ENCODE measurements at places on chromosomes 3 and 15.

- DNase-seq: no peak
Measured at GRCh38 chr15:40407330-40407990, 1.9 kb downstream of the IVD start.

DNA sequence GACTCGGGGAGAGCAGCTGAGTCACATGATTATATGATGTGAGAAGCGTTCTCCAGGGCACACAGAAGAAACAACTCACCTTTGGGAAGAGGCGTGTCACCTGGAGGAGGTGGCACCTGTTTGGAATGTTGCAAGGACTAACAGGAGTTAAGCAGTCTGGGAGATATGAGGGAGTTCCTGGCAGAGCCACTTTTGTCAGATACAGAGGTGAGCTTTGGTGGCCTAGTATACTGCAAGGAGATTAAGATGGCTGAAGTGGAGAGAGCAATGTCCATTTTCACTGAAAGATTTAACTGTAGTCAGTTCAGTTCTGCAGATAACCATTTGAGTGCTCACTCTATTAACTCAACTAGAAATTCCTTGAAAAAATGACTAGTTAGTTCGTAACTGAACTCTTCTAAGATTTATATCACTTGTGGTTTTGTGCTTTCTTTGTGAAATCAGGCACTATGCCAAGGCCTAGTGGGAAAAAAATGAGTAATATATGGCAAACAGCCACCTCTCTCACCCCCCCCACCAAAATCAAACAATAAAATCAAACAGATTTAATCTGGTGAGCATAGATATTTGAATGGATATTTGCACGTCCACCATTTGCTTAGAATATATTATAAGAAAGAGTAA, 61.3 kb downstream of the CRYBG3 start:
- DNase-seq: no peak

DNA sequence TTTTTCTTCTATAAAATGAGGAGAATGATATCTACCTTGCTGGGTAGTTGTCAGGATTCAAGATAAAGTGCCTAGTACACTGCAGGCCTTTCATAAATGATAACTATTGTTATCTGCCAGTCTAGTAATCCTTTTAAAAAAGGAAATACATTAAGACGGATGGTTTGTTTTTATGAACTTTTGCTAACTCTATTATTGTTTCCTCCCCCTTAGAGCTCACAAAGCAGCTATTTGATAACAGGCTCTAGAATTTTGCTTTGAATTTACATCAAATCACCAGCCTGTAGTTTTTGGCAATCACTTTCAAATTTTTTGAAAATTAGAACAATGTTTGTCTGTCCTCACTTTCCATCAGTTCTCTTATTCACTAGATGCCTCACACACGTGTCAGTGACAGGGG, 39.8 kb downstream of the BLM start:
- DNase-seq: no peak

- no peak for DNase-seq
Measured at GRCh38 chr3:95351158-95351557, 1288.3 kb downstream of the NSUN3 start.

DNA sequence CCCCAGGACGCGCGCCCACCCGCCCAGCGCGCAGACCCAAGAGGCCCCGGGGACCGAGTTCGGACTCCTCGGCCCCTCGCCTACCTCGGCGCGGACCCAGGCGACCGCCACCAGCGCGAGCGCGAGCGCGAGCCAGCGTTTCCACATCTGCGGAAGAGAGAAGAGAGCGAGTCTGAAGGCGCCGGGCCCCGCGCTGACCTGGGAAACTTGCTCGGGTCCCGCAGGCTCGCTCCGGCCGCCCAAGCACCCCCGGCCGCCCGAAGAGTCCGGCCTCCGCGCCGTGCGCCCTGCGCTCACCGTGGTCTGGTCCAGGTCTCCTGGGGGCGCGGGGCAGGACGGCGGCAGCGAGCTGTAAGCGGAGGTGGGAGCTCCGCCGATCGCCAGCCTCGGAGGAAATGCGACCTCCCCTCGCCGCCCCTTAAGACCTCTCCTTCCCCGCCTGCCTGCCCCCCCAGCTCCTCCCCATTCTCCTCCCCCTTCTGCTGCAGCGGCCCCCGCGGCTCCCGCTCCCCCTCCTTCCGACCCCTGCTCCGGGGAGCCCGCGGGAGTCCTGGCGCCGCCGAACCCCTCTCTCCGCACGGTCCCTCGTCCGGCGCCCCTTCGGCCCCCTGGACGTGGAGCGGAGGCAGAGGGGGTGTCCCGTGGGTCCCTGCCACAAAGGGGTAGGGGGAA, at the start of gene FSTL1:
Gene FSTL1 (minus strand): TSS at position 393 of the 672 bp plus-strand sequence. CDS start 246 bp downstream, at position 147.
- DNase-seq: peak; percentile 78

DNA sequence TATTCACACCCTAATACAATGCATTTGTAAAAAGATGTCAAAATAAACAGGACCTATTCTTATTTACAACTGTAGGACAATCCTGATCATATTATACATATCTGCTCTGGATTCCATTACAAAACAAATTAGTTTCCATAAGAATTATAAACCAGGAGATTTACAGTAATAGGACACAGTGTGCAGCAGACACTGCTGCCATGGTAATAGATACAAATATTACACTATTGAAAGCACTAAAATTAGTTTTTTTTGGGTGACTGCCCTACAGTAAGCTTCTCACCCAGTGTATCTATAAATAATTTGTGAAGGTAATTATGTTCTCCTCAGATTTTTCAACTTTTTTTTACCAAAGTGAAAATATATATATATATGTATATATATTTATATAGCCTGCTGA, 47.9 kb downstream of the USF3 start:
- DNase-seq: no peak

- DNase-seq: no peak
Measured at GRCh38 chr3:167866331-167866730, 130.8 kb downstream of the SERPINI1 start.

- no peak for DNase-seq
Measured at GRCh38 chr15:39621976-39622375, 41.1 kb downstream of the THBS1 start.

GRCh38 chr3:98564282-98565005, 29.0 kb downstream of the CPOX start:
- no peak for DNase-seq

GRCh38 chr3:99468918-99469317, 169.5 kb upstream of the COL8A1 start:
- DNase-seq: no peak

- peak; percentile 43 for DNase-seq
Measured at GRCh38 chr3:15268033-15268631, 62.1 kb downstream of the CAPN7 start.

GRCh38 chr15:88479169-88479568, 11.7 kb downstream of the MRPS11 start:
- no peak for DNase-seq

DNA sequence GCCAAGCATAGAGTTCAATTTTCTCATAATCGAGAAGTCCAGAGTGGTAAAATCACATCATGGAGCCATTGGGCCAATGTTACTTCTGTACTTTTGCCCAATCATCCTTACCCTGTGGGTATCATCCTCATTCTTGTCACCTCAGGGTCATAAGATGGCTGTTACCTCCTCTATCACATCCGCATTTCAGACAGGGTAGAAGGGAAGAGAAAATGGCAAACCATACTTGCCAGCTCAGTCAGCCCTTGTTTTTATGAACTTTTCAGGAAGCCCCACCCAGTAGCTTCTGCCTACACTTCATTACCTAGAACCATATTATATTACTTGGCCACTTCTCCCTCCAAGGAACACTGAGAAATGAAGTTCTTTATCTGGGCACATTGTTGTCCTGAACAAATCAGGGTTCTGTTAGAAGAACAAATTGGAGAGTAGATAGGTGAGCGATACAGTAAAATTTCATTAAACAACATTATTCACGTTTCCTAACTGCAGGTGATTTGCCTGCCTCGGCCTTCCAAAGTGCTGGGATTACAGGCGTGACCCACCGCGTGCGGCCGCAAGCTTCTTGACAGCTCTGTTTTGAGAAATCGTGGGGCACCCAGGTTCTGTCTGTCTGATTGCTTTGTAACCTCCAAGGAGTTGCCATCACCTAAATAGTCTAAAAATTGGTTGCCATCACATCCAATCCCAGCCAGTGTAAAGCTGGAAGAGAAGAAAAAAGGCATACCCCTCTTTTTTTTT, 34.5 kb upstream of the RPN1 start:
- no peak for DNase-seq

DNA sequence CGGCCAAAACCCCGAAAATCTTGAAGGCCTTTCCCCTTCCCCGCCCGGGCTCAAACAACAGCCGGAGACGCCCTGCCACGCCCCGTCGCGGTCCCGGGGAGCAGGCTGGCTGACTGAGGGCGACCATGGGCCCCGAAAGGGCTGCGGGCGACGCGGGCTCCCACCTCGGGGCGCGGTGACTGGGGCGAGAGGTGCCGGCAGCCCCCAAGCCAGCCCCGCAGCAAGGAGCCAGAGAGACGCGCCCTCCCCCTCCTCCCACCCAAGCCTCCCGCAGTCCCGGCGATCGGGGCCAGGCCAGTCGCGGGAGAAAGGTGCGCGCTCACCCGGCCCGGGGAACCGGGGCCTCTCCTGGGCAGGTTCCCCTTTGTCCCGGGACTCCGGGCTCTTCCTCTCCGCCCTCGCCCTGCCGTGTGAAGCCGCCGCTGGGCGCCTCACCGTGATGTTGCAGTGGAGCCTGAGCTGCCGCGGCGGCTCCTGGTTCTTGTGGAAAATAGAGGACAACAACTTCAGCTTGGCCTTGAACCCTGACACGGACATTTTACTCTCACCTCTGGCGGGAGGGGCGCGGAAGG, 30.6 kb upstream of the ZSCAN2 start:
- DNase-seq: no peak

GRCh38 chr15:76401285-76401684, 64.7 kb downstream of the ISL2 start:
- peak; percentile 19 for DNase-seq

GRCh38 chr3:115245438-115245837, 98.3 kb upstream of the ZBTB20 start:
- no peak for DNase-seq

DNA sequence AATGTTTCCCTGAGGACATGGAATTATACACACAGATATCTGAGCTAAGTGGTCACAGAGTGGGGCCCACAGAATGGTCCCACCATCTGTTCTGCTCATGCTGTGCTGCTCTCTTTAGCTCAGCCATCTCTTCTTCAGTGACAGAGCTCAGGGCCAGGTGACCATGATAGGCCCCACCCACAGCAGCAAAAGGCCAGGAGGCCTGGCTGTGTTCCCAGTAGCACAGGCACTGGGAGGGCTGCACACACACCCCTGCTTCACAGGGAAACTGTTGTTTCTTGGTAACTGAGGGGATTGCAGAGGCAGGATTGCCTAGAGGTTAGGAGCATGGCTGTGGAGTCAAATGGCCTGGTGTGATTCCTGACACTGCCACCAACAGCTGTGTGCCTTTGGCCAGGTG, 4.8 kb upstream of the FBXW12 start:
- no peak for DNase-seq

- no peak for DNase-seq
Measured at GRCh38 chr3:177468816-177469215, 271.5 kb upstream of the TBL1XR1 start.

- DNase-seq: peak; percentile 60
Measured at GRCh38 chr3:131526801-131527347, 24.1 kb upstream of the MRPL3 start.

DNA sequence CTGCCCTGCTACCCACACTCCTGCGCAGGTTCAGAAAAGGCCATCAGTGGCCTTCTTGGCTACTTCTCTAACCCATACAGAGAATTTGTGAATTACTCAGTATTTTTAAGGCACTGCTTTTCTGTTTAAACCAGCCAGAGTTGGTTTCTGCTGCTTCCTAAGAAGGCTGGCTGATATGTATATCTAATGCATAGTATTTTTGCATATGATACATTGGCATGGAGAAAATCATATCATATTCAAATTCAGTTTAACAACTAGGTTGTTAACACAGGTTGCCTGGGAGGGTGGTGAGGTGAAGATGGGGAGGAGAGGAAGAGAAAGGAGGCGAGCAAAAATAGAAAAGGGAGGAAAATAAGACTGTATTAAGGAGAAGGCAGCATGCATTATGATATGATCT, 132.8 kb upstream of the ADPGK start:
- DNase-seq: no peak

DNA sequence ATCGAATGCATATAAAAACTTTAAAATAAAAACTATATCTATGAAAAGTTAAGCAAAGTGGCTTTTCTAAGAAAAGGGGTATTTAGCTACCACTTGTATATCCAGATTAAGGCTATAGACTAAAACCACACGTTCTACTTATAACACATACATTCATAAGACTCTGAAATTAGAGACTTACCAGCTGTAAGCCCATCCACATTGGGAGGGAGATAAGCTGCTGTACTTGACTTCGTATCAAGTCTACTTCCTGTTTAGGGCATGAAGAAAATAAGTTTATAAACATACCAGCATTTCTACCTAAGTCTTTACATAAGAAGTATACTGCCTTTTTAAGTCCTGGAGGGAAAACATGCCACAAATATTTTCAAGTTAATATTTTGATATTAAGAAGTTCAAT, 27.7 kb downstream of the AQR start:
- DNase-seq: no peak

DNA sequence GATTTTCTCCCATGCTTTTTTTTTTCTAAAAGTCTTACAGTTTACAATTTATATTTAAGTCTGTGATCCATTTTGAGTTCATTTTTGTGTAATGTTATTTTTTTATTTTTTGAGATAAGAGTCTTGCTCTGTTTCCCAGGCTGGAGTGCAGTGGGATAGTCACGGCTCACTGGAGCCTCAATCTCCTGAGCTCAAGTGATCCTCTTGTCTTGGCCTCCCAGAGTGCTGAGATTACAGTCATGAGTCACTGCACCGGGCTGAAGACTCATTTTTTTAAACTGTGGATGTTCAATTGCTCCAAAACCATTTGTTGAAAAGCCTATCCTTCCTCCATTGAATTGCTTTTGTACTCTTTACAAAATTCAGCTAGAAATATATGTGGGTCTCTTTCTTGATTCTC, 19.5 kb downstream of the LNP1 start:
- no peak for DNase-seq

- no peak for DNase-seq
Measured at GRCh38 chr3:61664105-61664482, 102.7 kb downstream of the PTPRG start.

DNA sequence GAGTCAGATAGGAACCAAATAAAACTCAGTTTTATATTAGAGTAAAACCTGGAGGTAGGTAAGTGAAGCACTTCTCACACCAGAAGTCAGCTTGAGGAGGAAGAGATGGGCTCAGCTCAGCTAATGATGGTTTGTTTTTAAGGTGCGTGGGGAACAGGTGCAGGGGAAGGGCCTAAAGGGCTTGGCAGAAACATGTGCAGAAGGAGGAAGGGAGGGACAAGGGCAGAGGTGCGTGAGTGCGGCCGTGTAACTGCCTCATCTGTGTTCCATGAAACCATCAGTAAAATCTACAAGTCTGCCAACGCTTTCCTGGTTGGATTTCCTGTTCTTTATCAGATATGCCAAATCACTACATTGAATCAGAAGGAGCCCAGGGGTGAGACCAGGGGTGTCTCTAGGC, 19.9 kb downstream of the FYCO1 start:
- DNase-seq: no peak

DNA sequence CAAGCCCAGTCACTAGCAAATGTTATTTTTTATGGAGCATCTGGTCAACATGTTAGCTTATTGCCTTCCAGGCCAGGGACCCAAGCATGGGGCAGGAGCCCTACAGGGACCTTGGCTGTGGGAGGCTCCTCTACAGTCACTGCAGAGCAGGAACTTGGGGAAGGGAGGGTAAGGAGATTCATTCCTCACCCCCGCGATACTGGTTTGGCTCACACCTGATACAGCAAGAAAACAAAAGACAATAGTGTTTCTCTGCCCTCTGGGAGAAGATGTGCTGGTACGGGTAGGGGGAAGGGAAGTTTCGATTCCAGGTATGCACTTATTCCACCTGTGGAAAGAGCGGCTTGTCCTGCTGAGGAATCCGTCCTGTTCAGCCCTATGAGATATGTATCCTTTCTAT, 77.6 kb downstream of the SLC12A8 start:
- no peak for DNase-seq
